K562 (cell line): ENCODE measurements at places on chromosomes 5 and 9. TPM values are rescaled to one million over a fixed set of nuclear protein-coding genes. Genes with fewer than 3 reads are reported as not detected.

Gene SEMA5A
- polyA plus RNA-seq: not detected in 2 replicates

Gene TNFSF15
- polyA plus RNA-seq: not detected in 2 replicates

Gene CHD1
- 45.3 and 52.6 TPM in 2 replicates for polyA plus RNA-seq

Gene SNCAIP
- 0.04 TPM in 1 of 2 replicates, not detected in the other for polyA plus RNA-seq

GRCh38 chr5:174745590-174746103 lies 21.3 kb downstream of the MSX2 start:
- no peak for DNase-seq

DNA sequence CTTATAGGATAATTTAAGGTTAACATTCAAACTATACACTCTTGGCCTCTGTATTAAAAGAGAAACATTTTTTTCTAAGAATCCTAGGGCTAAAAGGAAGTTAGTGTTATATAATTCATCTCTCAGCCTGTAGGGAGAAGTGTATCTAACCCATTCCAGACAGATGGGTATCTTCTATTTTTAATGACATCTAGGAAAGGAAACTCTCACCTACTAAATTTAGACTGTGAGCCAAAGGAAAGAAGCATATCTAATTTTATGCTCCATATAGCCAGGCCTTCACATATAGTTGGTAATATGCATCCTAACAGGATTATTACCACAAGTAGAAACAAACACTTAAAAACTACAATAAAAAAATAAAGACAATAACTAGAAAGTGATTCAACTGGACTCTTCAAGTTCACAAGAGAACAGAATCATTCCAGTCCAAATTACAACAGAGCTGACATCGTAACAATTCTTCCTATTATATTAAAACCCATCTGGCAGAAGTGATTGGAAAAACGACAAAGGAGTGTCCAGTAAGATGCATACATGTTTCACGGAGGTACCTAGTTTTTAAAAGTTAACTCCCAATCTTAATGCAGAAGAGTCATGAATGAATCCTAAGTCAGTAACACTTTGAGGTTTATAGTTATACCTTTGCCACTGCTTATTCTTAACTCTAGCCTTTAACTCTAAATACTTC lies 39.4 kb downstream of the SCAI start:
- no peak for DNase-seq

DNA sequence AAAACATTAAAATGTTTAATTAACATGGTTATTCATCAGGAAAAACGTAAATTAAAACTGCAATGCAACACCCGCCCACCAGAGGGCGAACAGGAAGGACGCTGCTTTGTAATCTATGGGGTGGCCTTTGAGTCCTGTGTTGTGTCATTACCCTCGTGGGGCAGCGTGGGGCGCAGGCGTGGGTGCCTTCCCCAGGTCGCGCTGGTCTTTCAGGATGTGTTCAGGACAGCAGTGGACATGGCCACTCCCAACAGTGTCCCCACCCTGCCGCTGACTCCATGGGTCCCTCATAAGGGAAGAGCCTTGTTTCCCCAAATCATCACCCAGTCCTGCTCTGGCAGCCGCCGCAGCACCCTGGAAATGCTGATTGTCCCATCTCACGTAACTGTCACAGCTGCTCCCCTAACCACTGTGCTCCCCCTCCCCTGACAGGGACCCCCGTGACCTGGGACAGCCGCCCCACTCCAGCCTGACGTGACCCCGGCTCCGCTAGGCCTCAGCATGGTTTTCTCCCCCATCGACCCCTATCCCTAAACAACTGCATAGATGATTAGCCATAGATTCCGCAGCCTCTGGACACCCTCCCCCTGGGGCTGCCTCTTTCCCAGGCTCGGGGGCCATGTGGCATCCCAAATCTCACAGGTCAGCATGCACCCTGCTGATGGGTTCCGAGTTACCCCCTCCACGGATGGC lies 36.4 kb downstream of the GLT6D1 start:
- DNase-seq: peak; percentile 78

- DNase-seq: no peak
Observed at GRCh38 chr5:108418197-108418596, 36.3 kb upstream of the FBXL17 start.

DNA sequence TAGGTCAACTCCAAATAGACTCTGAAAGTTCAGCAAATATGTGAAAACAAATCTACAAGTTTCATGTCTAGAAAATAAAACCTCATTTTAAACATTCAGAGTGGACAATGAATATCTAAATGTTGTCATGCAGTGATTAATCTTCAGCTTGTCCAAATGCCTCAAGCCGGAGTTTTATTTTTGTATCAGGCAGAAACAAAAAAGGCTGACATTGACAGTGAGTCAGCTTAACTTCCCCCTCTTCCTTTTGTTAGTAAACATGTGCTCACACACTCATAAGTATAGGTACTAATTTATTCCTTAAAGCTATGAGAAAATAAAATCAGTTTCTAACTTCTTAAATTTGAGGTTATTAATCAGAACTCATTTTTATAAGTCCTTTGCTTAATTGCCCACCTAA lies 467.9 kb upstream of the DAB2 start:
- no peak for DNase-seq

GRCh38 chr5:65809817-65810531 lies 88.0 kb downstream of the NLN start:
- peak; percentile 42 for DNase-seq

DNA sequence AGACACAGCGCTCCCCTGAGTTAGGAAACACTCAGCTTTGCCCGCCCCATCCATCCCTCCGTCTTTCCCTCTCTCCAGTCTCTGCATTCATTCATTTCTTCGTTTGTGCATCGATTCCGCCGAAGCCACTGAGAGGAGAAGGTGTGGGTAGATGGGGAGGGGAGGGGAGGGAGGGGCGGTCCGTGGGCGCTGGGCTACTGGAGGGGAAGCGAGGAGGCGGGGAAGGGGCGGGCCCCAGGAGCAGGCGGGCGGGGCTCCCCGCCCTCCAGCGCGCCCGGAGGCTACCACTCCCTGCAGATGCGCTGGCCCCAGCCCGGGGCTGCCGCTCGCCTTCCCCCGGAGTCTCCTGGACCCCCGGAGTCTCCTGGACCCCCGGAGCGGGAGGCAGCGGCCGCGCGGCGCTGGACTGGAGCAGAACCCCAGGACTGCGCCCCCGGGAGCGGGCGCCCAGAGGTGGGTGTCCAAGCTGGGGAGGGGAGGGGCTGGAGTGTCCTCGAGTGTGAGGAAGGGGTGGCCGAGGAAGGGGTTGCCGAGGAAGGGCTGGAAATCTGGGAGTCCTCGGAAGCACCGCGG lies 159.5 kb downstream of the C9orf152 start:
- peak; percentile 50 for DNase-seq

- DNase-seq: peak; percentile 62
Observed at GRCh38 chr5:151082282-151082902, 1.6 kb upstream of the TNIP1 start.

DNA sequence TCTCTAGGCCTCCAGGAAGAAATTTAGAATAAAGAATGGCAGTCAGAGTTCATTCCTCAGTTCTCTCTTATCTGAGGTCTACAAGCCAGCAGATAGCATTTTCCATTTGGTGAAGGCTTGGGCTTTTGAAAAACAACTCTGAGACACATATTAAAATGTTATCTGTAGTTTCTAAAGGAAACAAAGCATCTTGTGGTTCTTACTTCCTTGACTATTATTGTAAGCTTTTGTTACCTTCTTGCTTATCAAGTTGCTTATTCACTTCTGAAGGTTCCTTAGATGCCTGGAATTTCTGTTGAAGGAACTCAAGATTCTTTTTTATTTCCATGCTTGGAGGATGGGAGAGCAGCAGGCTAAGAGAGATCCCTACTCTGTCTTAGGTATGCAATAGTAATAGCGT lies 79.2 kb upstream of the MRPS30 start:
- DNase-seq: no peak

- DNase-seq: no peak
Observed at GRCh38 chr9:127333221-127334064, 63.5 kb upstream of the SLC2A8 start.

DNA sequence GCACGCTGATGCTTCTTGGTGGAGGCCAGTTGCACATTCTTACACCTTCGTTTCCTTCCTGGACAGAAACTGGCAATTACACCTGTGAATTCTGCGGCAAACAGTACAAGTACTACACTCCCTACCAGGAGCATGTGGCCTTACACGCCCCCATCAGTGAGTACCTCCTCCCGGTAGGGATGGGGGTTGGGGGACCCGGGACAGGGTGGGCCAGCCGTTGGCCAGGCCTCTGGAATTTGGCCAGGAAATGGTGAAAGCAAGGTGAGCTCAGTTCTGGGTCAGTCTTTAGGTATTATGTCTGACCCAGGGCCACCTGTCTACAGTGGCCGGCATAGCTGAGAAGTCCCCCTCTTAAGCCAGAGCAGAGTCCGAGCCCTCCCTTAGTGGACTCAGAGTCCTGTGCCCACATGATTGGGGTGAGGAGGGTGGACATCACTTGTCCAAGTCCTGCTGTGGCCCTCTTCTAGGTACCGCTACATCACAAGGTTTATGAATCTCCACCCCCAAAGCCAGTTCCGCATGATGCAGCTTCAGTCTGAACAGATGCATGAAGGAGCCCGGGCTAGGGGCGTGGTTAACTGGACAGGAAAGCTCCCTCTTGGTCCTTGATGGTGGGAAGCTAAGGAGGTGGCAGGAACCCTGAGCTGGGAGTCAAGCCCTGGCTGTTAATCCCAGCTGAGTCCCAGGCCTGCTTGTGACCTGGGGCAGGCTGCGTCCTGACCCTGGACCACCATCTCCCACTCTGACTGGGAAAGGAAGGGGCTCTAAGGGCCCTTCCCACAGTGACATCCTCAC lies 61.3 kb downstream of the AMBP start:
- DNase-seq: no peak

- DNase-seq: peak; percentile 68
Observed at GRCh38 chr5:113202746-113203716, 226.4 kb downstream of the DCP2 start.

GRCh38 chr5:178560911-178561310 lies 29.3 kb downstream of the COL23A1 start:
- DNase-seq: no peak

DNA sequence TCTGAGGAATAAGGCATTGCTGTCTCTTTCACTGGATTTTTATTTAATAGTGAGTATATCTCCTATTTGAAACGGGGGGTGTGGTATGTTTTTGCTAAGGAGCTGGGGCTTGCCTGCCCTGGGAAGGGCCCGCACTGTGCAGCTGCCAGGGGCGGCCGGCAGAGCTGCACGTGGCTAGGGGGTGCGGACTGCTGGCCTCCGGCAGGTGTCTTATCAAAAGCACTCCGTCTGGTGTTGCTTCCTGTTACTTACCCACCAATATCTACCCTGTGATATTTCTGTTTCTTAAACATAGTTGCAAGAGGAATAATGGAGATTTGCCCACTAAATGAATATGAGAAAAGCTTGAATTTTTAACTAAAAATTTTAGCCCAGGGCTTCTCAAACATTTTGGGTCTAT lies 232.0 kb downstream of the IRX1 start:
- DNase-seq: no peak

- DNase-seq: no peak
Observed at GRCh38 chr5:151219789-151220188, 4.1 kb downstream of the CCDC69 start.

DNA sequence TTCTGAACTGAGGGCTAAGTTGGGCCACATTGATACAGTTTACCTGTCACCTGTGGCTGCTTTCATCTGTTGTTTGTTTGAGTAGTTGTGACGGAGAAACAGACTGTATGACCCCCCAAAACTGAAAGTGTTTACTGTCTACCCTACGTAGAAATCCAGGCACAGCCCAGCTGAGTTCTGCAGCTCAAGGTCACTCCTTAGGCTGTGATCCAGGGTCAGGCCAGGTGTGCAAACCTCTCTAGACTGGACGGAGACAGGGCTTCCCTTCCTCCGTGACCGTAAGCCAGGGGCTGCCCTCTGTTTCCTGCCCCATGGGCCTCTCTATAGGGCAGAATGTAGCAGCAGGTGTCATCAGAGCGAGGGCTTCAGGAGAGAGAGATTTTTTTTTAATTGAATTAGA lies 207.9 kb upstream of the OTULINL start:
- no peak for DNase-seq

- DNase-seq: no peak
Observed at GRCh38 chr5:79225026-79225425, 10.9 kb upstream of the JMY start.

GRCh38 chr9:135889564-135890189 lies 17.7 kb downstream of the CAMSAP1 start:
- DNase-seq: no peak

- DNase-seq: peak; percentile 71
Observed at GRCh38 chr5:133868946-133869518, 99.4 kb downstream of the C5orf15 start.

DNA sequence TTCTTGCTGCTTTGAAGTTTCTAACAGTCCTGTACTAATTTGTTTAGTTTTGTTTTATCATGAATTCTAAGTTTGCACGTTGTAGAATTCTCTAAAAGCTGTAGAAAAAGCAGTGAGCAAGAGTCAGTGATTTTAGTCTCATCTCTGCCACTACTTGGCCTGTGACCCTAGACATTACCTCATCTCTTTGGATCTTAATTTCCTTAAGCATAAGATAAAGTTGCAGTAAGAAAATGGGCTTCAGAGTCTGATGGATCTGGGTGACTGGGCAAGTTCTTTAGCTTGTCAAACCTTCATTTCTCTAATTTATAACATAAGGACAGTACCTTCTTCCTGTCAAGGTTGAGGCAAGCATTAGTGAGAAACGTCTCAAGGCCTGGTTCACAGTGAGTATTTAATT lies 247.9 kb downstream of the DMRT2 start:
- no peak for DNase-seq

DNA sequence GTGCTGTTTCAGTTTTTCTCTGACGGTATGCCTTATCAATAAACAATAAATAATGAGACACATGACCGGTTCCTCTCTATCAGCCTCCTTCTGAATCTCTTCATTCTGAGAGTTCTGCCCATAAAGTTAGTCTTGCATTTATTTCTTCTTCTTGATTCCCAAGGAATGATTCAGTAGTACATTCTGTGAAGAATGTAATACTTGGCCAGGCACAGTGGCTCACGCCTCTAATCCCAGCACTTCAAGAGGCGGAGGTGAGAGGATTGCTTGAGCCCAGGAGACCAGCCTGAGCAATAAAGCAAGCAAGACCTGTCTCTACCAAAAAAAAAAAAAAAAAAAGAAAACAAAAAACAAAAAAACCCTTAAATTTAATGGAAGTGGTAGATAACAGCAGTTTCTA lies 53.9 kb downstream of the PAM start:
- no peak for DNase-seq

GRCh38 chr5:93735378-93735777 lies 6.0 kb downstream of the POU5F2 start:
- DNase-seq: no peak

DNA sequence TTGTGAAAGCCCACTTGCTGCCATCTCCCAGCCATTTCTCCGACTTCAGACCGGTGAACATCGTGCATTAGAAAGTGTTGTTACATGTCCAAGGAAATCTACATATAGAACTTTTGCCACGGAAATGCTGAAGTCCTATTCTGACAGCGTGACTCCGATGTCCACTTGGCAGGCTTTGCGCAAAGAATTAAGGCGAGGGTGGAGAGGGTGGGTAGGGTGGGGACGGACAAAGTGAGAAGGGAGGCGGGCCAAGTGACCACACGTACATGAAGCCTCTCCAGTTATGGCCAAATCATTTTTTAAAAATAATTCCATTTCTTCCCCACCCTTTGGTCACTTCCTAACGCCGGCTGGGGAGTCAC lies 460 bp upstream of the ACO1 start:
- DNase-seq: no peak
